Activated gamma-delta T cell (primary cell): ENCODE measurements at places on chromosomes 2 and 18.

DNA sequence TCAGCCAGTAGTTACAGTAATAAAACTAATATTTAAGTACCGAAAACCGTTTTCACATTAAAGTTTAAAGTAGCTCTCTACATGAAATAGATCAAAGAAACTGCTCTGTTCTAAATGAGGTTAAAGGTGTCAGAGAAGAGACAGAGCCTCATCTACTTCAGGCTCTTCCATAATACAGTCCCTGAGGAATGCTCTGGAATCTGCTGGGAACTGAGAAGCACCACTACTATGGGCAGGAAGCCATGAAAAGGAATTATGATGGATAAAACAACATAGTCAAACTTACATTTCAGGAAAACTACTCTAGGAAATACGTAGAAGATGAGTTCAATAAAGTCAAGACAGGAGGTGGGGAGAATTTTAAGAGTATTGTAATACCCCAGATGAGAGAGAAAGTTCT is 60.0 kb downstream of the ROCK1 start:
- DNase-seq, result no peak

GRCh38 chr18:10417191-10417590 is 37.2 kb upstream of the APCDD1 start:
- no peak for DNase-seq

DNA sequence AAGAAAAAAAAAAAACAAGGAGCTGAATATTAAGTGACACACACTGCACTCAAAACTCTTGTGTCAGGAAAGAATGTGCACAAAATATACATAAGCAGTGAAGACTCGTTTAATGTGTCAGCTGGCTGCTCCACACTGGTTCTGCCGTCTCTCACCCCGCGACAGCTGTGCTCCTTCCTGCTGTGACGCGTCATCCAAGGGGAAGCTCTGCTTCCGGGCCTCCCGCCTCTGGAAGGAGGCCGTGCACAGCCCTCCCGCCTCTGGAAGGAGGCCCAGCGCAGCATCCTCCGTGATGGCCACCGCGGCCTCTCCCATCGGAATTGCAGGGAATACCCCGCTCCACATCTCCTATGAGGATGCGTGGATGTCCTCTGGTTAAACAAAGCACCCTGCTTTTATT is 151.0 kb downstream of the HDAC4 start:
- DNase-seq, result no peak

DNA sequence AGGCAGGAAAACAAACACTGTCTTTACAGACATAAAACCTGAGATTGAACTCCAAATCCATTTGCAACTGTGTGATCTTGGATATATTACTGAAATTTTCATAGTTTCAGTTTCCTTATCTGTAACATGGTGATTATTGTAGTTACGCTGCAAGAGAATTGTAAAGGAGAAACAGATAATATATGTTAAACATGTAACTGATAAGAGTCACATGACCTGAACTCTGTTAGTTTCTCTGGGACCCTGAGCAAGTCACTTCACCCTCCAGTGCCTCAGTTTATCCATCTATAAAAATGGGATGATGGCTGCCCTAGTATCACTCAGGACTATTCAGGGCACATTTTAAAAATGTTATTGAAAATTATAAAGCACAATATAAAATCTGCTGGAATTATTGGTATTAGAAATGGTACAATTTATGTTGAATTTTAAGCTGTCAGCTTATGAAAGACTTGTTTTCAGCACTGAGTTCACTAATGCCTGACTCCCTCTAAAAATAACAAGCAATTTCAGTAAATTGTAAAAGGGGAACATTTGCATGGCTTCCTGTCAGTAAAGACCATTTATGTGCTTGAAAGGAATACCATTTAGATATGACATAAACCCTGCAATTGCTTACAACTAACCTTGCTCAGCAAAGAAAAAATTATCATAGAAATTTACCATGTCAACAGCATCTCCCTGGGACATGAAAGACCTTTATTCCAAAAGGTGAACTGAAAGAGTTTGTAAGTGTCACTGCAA is 393.5 kb downstream of the RAD51AP2 start:
- DNase-seq, result no peak

DNA sequence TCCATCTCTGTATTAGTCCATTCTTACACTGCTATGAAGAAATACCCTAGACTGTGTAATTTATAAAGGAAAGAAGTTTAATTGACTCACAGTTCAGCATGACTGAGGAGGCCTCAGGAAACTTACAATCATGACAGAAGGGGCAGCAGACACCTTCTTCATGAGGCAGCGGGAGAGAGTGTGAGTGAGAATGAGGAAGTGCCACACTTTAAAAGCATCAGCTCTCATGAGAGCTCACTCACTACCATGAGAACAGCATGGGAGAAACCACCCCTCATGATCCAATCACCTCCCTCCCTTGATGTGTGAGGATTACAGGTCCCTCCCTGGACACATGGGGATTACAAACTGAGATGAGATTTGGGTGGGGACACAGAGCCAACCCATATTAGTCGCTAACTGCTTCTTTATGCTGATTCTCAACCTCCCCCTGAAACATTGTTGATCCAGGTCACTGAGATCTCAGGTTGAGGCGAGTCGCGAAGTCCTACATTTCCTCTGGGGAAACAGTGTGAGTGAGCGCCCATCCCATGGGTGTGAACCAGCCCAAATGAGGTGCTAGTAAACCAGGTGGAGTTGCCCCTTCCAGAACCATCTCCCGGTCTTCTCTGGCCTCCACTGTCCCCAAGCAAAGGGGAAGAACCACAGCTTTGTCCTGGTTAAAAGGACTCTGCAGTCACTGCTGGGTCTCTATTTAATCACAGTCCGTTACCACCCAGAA is 123.8 kb downstream of the CAPN13 start:
- DNase-seq, result no peak

DNA sequence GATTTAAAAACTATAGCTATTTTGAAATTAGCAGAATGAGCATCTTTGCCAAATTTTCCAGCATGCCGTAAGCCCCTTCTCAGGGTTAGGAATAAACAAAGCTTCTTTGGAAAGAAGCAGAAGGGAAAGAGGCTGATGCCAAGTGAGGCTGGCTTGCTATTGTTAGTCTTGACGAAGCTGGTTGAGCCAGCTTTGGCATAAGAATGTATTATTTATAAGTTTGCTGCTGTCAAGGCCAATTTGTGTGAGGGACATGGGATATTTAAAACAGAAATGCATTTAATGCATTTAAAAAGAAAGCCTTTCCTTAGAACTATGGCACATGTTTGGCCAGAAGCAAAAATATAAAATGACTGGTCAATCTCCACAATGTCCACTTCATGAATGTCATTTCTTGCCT is 52.5 kb upstream of the TTN start:
- no peak for DNase-seq

DNA sequence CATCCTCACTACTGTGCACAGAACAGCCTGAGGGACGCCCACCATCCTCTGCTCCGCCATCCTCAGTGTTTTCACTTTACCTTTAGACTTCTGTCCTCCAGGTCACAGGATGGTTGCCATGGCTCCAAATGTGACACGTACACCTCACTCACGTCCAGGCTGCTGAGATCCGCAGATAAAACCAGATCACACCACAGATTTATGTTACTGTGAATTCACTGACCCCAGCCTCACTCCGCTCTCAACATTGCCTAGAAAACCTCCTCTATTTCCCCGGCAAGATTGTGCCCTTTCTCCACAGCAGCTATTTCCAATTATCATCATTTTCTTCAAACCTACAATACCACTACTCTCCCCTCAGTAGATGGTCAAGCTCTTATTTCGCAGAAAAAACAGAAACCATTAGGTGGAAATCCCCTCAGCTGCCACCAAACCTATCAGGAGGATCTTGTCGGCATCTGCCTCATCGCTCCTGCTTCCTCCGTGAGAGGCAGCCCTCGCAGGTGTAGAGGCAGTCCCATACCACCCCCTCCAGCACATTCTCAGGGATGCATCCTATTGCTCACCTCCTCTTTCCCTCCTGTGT is 49.8 kb upstream of the SLC1A4 start:
- no peak for DNase-seq

- no peak for DNase-seq
These were observed 36.5 kb downstream of the SEMA4F start for GRCh38 chr2:74690571-74690970.

GRCh38 chr18:23920054-23920453 is 94.5 kb upstream of the TTC39C start:
- no peak for DNase-seq

DNA sequence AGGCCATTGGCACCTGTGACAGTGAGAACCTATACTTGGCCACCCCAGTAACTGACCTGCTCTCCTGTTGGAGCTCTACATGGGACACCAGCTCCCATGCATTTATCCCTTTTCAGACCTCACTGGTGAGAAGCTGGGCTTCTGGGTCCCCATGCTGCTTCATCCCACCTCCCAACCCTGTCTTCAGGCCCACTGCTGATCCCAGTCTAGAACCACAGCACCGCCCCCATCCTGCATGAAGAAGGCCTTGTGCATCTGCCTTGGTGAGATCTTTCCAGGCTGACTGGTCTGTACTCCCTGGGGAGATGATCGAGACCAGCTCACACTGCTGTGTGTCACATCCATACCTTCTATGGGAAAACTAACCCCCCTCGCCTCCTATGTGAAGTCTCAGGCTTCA is 22.7 kb downstream of the TTC32 start:
- no peak for DNase-seq

DNA sequence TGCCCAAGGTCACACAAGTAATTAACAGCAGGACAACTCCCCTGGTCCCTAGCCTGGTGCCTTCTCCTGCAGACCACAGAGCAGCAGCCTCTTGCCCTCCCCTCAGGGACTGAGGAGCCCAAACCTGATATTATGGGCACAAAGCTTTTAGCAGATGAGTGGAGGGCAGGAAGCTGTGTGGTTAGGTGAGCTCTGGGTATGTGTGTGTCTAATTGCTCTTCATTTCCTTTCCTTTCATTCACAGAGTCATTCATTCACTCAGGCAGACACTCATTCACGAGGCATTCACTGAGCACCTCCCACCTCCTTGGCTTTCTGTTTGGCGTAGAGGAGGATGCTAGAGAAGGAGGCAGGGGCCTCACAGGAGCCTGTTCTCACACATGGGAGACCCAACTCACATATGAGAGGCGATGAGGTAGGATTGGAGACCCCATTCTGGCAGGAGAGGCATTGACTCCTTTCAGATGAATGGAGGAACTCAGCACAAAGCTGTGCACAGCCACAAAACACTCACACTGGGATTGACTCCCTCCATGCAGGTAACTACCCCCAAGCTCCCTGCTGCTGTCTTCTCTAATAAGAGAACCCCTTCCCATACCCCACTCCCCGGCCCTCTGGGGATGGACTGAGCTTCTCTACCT is 306.8 kb upstream of the SKOR2 start:
- DNase-seq, result no peak

DNA sequence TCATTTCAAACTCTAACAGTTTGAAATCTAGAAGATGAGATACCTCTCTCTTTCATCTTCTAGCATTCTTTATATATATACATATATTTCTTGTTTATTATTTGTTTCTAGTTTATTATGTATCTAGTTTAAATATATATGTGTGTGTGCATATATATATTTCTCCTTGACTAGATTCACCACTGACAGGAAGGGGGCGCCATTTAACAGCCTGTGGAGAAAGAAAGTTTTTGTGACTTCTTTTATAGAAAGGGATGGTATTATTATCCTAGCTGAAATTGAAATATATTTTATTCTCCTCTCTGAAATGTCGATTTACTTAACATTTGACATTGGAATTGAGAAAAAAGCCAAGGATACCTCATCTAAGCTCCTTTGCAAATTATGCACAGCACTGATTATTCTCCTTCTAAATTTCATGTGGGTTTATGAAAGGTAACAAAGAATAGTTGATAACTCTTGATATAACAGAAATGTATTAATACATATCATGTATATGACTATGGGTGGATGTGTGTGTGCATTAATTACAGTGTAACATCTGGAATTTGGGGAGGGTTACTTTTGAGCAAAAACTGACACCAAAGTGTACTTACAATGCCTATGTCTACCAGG is 160.7 kb upstream of the NT5C1B start:
- DNase-seq, result no peak

DNA sequence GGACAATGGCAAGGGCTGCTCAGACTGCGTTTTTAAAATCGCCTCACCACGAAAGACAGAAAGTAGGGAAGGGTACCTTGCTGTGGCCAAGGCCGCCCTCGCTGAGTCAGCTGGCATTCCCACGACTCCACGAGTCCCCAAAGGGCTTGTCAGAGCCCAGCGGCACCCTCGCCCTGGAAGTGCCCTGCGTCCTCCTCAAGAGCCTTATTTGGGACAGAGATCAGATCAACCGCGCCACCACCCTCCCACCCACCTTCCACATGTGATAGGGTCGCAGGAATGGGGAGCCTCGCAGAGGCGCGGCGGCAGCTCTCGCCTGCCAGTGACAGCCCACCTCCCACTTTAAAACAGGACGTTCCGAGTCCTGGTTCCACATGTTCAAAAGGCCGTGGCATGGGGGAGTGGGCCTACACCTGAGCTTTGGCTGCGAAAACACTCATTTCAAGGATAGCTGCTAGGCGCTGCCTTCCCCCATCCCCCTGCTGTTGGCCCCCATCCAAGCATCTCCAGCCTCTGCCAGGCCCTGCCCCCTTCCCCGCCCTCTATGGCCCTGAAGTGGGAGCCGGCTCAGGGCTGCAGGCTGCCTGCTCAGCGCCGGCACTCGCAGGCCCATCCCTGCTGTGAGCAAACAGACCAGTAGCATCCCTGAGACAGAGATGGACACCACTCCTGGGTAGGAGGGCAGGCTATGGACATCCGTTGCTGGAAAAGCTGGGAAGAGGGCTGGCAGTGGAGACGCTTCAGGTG is 38.1 kb upstream of the ARHGEF4 start:
- no peak for DNase-seq

GRCh38 chr18:44458777-44459176 is 221.9 kb upstream of the SETBP1 start:
- no peak for DNase-seq

DNA sequence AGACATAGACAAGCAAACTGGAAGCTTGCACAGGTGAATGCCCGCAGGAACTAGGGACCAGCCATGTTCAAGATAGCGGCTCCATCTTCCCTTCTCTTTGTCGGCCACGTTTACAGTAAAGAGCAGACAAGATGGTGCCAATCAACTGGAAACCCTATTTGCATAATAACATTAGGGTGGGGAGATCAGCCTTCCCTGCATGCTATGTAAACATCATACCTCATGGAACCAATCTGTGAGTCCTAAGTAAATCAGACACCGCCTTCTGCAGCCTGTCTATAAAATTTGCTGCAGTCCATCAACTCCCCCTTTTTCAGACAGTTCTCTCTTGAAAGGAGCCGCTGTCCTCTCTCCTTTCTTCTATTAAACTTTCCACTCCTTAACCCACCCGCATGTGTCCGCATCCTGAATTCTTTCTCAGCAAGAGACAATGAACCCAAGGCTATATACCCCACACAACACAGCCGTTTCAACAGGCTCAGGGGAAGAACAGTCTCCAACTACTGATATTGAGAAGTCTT is 384.4 kb downstream of the EIPR1 start:
- no peak for DNase-seq
